ENCODE measurements at places on chromosomes 2 and 18.
A peak's percentile ranks its signal among the peaks of the same experiment; 100 is the strongest.

- DNase-seq = no peak
Measured at GRCh38 chr2:164535280-164536025, 85.8 kb downstream of the GRB14 start.

- DNase-seq = no peak
Measured at GRCh38 chr18:29644276-29644675, 1398.3 kb downstream of the DSC3 start.

DNA sequence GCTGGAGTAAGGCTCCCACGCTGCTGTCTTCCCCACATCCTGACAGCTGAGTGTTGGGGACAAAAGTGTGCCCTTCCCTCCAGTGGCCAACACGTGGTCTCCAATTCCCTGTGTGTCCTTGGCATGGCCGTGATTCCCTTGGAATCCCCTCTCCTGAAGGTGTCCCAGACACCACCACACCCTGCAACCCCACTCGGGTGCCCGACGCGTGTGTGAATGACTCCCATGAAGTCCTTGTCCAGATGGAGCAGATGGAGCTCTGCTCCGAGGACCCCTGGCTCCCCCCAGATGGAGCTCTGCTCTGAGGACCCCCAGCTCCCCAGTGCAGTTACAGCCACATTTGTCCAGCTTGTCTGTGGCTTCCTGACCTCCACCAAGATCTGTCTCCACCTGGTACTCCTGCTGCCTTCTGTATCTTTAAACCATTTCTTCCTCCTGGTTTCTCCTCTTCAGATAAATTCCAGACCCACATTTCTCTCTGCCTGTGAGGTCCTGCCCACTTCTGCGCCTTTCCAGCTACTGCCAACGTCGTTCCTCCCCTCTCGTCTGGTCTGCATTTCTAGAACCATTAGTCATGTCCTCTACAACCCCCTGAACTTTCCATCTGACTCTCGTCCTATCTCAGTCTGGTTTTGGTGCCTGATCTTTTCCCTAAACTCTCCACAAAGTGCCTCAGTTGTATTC, 86.8 kb upstream of the PXDN start:
- no peak for DNase-seq

DNA sequence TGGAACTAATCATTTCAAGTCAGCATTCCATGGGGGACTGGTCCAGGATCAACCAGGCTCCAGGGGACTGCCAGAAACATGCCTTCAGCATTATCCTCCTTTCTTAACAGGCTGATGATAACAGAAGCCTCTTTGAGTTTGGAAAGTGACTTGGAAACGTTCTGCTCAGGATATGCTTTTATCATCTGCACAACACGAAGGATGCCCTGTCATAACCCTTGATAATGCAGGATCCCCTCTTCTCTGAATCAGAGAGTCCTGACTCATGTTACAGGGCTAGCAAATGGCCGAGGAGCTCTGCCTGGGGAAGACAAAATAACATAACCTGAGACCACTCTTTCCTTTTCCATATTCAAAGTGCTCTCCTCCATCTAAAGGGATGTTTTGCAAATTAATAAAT, 6.7 kb downstream of the SCYGR3 start:
- DNase-seq = no peak

DNA sequence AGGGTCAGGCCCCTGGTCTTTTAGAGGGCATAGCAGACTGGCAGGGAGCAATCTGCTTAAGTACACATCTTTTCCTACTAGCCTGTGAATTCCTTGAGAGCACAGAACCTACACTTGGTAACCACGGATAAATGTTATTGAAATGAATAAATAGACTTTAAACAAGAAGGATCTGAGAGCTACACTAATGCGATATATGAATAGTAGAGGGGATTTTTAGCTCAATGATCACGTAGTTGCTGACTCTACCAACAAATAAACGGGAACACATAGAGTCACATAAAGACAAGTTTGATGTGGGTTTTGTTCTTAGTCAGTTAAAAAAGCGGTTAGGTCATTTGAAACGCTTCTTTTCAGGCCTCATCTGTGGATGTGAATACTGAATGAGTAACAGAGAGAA, 290.3 kb upstream of the CCDC68 start:
- DNase-seq = no peak

- no peak for DNase-seq
Measured at GRCh38 chr2:152620208-152620607, 97.1 kb downstream of the PRPF40A start.

DNA sequence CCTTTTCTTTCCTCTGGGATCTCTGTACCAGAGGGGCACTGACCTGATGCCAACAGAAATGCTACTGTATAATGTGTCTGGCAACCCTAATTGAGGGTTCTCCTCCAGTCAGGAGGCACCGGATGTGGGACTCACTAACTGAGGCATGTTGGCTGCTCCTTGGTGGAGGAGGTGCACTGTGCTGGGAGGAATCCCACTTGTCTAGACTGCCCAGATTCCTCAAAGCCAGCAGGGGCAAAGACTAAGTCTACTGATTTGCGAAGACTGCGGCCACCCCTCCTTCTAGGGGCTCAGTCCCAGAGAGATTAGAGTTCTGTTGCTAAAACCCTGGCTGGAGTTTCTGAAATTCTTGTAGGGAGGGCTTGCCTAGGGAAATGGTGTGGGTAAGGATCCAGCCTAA, 1192.1 kb downstream of the DPP10 start:
- DNase-seq = no peak

- no peak for DNase-seq
Measured at GRCh38 chr2:104936527-104936926, 82.6 kb downstream of the POU3F3 start.

DNA sequence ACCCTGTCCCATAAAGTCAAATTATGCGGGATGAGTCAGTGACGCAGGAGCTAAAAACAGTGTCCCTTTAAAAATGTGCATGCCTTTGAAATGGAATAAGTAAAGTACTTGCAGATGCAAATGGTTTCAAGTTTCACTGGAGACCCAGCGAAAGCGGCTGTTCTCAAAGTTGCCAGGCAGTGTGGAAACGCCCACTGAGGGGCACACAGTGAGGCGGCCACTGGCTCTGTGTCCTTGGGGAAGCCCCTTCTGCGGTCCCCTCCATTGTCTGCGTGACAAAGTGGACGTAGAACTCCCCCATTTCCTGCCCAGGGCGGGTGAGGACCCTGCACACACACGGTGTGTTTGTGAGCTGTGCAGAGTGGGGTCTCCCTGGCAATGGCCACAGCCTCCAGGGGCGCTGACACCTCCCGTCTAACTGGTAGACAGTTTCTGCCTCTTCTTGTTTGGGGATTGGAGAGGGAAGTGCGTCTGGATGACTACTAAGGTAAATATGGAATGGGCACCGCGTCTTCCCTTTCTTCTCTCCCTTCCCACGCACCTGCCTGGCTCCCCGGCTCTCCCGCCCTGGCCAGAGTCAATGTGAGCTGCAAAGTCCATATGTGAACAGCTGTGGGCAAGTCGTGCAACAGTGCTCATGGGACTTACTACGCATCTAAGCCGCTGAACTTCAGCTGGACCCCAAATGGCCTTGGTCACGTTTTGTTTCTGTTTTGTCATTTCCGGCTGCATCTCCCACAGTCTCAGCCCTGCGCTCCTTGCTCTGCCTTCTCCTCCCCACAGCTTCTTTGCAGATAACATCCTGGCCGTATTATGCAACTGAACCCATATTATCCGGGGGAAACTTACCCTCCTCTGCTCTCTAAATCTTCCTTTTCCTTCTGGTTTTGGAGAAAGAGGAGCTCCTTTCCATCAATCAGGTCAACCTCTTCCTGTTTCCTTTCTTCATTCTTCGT, 33.7 kb upstream of the ZNF516 start:
- DNase-seq = peak; percentile 14

DNA sequence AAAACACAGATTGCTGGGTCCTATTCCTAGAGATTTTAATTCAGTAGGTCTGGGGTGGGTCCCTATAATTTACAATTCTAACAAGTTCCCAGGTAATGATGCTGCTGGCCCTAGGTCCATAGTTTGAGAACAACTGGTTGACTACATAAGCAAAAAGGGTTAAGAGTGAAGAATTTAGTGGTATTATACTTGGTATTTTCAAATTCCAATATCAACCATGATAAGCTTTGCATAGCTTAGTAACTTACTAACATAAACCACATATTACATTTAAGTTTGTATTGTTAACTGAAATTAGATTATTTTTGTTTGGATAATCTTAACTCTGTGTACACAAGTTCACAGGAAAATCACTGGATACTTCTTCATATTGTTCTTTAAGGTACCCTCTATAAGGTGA, 862.9 kb upstream of the ACVR2A start:
- DNase-seq = no peak

GRCh38 chr18:76686737-76687231, 135.6 kb upstream of the ZNF236 start:
- peak; percentile 57 for DNase-seq

- DNase-seq = no peak
Measured at GRCh38 chr18:58730618-58731017, 59.4 kb downstream of the MALT1 start.

DNA sequence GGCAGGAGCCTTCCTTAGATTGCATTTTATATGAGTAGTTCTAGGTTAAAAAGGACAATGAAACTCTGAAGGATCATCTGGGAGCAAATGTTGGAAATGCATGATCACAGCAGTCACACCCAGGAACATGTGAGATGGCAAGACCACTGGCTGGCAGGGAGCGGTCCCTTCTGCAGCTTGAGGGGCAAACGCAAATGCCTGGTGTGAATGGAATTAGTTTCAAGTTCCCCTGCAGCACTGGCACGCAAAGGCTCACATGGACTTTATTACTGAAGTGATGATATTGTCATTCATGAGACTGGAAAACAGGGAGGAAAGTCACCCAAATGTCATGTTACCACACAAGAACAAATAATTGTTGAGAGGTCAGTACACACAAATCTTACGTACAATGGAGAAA, 223.3 kb downstream of the FBXO15 start:
- DNase-seq = no peak

GRCh38 chr2:28602751-28603639, 107.1 kb downstream of the PLB1 start:
- DNase-seq = no peak

DNA sequence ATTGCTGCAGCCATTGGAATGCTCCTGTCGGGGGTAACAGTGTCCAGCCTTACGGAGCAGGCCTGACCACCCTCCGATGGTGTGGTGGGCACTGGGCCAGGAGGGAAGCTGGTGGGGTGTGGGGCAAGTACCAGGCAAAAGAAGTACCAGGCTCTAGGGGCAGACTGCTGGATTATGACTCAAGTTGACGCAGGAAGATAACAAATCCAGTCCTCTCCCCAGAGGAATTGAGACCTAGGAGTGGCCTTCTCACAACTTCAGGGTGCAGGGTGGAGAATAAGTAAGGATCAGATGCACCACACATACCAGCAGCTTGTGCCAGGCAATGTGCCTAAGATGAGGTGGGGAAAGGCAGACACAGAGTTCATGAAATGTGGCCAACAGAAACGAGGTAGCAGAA, 37.9 kb downstream of the SEMA4F start:
- DNase-seq = no peak

DNA sequence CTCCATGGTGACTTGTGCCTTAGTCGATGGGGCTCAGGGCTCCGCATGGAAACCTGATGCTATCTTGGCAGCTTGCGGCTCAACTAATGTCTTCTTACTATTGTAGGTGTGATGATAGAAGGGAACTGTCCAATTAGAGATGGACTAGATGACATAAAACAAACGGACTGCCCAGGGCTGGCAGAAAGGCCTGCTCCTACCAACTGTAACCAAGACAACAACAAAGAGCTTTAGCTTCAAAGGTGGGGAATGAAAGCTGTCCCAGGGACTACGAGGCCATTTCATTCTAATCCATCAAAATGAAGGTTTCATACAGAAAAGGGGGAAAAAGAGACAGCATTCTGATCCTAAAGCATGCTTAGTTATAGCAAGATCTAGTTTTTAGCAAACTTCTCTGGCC, 186.9 kb upstream of the ACAA2 start:
- no peak for DNase-seq

GRCh38 chr2:237614151-237614720, 13.2 kb upstream of the LRRFIP1 start:
- DNase-seq = no peak

DNA sequence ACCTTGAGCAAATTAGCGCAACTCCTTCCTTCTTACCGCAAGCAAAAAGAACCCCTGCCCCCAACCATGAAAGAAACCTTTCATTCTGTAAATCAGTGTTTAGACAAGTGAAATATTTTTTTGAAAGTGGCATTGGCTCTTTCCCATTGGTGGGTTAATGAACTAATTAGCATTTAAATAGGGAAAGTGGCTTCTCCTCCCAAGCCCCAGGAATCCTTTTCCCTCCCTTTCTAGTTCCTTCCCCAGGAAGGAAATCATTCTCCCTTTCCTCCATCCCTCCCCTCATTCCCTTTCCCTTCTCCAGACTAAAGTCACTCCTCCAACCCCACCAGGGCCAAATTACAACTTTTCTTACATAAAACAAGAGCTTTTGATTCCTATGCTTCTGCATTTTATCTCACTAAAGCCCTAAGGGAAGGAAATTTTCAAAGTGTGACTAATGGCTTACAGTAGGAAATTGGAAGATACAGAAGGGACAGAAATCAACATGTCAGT, 22.9 kb upstream of the TYMS start:
- no peak for DNase-seq

DNA sequence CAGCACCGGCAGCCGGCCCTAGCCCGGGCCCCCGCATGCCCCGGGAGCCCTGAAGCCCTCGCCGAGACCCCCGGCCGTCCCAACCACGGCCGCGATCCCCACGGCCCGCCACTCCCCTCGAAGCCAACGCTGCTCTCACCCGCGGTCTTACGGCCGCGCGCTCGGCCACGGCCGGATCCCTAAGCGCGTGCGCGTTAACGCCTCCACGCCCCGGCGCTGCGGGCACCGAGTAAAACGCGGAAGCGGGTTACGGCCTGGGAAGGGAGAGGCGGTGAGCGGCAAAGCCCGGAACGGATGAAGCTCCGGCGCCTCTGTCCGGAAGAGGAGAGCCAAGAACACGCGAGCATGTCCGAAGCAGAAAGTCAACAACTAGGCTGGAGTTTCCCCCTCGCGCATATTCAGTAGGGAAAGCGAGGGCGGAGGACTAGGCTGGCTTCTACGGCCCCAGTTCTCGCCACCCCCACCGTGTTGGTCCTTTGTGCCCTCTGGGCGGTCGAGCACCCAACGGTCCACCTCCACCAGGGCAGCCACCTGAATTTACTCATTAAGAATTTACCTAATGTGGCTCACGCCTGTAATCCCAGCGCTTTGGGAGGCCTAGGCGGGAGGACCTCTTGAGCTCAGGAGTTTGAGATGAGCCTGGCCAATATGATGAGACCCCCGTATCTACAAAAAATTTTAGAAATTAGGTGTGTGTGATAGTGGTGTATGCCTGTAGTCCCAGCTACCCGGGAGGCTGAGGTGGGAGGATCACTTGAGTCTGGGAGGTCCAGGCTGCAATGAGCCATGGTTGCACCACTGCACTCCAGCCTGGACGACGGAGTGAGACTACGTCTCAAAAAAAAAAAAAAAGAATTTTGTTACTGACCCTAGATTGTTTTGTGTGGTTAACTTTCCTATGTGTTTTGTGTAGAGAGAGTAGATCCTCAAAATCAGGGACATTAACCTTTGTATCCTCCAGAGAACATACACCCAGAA, at the start of gene KANSL3:
TSS of gene KANSL3 (minus strand) at position 169 of the 978 bp plus-strand sequence. CDS start 1,177 bp downstream, outside the sequence.
- DNase-seq = peak; percentile 93

DNA sequence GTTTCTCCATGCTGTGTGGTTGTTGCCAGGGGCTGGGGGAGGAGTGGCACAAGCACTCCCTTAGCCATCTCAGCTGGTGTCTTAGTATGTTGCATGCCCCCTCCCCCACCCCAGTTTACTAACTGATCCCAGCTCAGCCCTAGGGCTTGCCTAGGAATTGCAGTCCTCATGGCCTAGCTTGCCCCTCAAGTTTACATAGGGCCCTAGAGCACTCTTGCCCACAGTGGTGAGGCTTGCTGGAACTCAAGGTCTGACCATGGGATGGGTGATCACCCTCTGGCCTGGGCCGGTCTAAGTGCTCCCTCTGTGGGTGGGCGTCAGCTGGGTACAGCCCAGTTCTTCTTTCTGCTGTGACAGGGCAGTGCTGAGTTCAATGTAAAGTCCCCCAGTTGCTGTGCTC, 156.1 kb upstream of the PIEZO2 start:
- DNase-seq = no peak

Data from neural crest cell (in vitro differentiated cells).